ENCODE measurements at places on chromosomes 5 and 9. TPM values are rescaled to one million over a fixed set of nuclear protein-coding genes. Genes with fewer than 3 reads are reported as not detected.

Gene FBXW5
- total RNA-seq = 126 TPM

Gene FABP6
- not detected for total RNA-seq

DNA sequence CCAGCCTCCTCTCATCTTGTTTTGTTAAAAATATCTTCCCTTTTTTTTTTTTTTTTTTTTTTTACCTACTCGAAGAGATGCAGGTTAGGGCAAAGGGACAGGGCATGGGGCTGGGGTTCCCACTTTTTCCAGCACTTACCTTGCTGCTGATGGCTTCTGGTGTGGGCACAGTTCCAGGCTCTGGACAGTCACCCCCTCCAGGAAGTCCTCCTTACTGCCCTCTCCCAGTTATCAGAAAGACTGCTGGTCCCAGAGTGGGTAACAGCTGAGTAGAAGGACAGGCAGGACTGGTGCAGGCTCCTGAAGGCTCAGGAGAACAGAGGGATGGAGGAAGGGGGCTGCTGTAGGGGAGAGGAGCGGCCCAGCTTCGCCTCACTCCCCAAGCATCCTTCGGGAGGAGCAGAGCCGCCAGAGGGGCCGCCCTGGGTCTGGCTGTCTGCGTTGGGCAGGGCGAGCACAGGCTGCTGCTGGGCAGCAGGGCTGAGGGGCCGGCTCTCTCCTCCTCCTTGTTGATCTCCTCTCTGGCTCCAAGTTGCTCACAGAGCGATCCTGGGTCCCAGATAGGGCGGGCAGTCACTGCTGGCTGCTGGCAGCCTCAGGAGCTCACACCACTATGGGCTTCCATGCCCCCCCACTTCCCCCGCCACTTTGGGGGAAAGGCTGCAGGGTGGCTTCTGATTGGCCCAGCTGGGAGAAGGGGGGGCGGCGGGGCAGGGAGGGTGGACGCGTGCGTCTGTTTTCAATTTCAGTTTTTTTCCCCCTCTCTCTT is at the start of gene PDGFRB:
TSS of gene PDGFRB (minus strand) at position 588 of the 769 bp plus-strand sequence. CDS start 18,798 bp downstream, outside the sequence.
- peak; percentile 82 for DNase-seq

DNA sequence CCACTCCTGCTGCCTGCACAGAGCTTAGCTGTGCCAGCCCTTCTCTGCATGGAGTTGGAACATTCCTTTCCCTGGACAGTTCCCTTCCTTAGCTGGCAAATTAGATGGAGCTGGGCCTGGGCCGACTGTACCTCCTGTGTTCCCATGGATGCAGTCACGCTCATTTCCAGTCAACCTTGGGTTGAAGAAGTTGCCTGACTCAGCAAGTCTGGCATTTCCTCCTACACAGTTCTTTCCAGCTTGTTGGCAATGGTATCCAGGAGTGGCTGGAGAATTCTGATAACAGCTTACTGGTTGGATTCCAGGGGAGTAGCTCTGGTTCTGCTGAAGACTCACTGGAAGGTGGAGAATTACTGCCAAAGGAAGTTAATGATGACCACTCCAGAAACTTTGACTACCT is 9.2 kb upstream of the TAF1L start:
- DNase-seq = no peak

DNA sequence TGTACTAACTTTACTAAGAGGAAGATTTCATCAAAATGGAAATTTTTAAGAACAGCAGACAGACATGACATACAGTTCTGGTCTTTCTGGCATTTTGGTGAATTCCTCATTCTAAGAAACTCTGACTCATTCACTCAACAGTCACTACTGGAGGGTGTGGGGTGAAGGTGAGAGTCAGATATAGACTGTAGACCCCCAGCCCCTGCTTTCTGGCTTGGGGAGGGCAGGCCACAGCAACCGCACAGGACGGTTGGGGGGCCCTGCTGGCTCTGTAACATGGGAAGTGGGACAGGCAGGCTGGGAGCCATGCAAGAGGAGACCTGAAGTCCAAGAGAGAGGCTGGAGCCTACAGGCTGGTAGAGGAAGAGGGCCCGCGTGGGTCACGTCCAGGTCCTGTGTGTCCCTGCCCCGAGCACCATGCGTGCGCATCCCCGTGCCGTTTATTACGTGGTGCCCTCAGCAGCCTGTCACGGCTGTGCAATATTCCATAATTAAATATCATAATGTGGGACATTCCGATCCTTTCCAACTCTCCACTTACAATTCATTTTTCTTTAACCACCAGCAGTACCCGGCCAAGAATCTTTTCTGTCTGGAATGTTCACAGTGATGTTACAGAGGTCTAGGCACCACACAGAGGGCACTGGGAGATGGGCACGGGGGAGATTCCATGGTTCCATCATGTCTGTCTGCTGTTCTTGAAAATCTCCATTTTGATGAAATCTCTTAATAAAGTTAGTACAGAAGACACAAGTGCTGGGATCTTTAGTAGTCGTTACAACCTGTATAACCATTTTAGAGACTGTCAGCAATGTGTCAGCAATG is 75.5 kb downstream of the SEMA4D start:
- no peak for DNase-seq

Gene MCIDAS
- not detected for total RNA-seq

DNA sequence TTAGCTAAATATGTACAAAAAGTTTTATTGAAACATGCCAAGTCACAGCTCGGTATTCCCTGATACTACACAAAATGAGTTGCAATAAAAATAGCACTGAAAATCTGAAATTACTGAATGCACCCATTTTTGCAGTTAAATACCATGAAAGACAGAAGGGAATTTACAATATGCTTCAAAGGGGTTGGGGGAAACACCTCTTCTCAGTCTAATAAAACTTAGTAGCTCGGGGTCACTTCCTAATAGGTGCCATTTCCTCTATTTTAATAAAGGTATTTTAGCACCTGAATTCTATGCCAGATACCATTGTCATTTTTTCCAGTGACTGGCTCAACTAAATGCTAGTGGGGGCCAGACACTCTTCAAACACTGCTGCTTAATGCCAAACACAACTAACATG is 204.1 kb upstream of the MEF2C start:
- no peak for DNase-seq

GRCh38 chr5:10621832-10622231 is 58.0 kb downstream of the ANKRD33B start:
- DNase-seq = no peak

Gene IL13
- not detected for total RNA-seq

GRCh38 chr5:107671742-107672210 is 1.0 kb upstream of the EFNA5 start:
- peak; percentile 31 for DNase-seq

Gene RASEF
- not detected for total RNA-seq

Gene OR1N1
- total RNA-seq = not detected

DNA sequence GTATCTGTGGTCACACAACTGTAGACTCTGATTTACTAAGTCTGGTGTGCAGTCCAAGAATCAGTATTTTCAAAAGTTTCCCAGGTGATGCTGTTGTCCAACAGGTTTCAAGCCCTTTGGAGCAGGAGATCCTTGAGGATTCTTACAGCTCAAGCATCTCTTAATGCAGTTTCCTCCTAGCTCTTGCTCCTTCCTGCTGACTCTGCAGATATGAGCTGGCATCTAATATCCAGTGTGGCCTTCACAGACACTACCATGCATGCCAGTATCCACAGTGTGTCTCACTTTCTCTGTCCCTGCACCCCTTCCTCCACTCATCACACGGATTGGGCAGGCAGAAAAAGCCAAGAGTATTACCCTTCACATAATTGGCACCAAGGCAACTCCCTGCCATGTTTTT is 182.2 kb upstream of the TNC start:
- no peak for DNase-seq

Gene CPLANE1
- 31.0 TPM for total RNA-seq

GRCh38 chr9:83235526-83235925 is 172.6 kb upstream of the RASEF start:
- no peak for DNase-seq

Gene CXCL14
- 1,054 TPM for total RNA-seq

Gene SETX
- total RNA-seq = 80.3 TPM

- no peak for DNase-seq
These were observed 42.7 kb upstream of the LIFR start for GRCh38 chr5:38598994-38599617.

Gene LECT2
- total RNA-seq = not detected

GRCh38 chr5:176188506-176189193 is 49.6 kb upstream of the SIMC1 start:
- DNase-seq = no peak

- no peak for DNase-seq
These were observed 92.2 kb upstream of the ADAMTS2 start for GRCh38 chr5:179437341-179438001.

Gene FGF18
- 0.16 TPM for total RNA-seq

DNA sequence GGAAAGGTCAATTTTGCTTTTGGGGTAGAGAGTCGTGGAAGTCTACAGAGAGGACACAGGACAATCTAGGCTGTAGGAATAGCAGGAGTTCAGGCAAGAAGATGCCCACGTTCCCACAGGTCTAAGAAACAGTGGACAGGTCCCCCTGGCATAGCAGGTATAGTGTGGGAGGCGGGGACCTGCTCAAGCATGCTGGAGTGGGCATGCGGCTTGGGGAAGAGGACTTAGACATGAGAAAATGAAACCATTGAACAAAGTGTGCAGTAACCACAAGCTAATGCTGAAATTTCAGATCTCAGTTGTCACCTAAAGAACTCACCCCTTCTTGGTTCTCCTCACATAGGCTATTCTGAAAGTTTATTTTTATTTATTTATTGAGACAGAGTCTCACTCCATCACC is 142.8 kb upstream of the EFNA5 start:
- DNase-seq = no peak

GRCh38 chr5:95631991-95632675 is 12.2 kb downstream of the GPR150 start:
- DNase-seq = no peak

DNA sequence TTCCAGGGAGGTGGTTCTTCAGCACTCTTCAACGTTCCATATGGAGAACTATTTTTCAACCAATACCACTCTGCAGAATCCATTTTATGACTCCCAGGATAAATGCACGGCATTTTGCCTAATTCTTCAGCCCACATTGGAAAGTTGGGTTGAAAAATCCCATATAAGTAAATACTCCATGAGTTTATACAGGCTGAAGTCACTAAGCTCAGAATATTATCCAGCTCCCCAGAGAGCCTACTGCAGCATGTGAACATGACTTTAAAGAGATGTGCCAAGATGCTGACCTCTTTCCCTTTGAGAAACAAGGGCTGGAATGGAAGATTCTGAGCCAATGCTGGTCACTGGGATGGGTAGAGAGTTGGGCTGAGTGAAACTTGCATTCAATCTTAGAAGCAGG is 111.9 kb upstream of the SLIT3 start:
- no peak for DNase-seq

DNA sequence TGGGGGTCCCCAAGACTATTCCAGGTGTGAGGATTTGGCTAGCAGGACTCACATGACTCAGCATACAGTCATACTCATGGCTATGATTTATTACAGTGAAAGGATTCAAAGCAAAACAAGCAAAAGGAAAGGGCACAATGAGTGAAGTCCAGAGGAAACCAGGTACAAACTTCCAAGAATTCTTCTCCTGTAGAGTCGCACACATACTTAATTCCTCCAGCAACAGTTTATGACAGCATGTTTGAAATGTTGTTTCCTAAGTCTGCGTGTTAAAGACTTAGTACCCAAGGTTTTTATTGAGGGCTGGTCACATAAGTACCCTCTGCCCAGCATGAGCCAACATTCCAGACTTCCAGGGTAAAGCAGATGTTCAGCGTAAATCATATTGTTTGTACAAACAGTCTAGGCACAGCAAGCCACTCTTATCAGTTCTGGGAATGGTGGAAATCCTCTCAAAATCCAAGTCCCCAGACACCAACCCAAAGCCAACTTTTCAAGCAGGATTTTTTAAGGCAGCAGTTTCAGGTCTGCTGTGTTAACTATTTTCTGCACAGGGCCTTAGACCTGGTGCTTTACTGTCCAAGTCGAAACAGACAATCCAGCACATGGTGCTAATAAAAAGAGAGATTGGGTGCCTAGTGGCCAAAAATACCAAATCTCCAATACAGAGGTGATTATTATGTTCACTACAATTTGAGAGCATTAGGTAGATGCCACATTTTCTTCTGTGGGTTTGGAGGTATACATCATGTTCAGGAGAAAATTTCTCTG is 18.6 kb upstream of the RICTOR start:
- no peak for DNase-seq

GRCh38 chr5:142110046-142110531 is 1.5 kb downstream of the NDFIP1 start:
- no peak for DNase-seq

- DNase-seq = peak; percentile 23
These were observed 256.3 kb downstream of the SMARCA2 start for GRCh38 chr9:2271426-2271825.

DNA sequence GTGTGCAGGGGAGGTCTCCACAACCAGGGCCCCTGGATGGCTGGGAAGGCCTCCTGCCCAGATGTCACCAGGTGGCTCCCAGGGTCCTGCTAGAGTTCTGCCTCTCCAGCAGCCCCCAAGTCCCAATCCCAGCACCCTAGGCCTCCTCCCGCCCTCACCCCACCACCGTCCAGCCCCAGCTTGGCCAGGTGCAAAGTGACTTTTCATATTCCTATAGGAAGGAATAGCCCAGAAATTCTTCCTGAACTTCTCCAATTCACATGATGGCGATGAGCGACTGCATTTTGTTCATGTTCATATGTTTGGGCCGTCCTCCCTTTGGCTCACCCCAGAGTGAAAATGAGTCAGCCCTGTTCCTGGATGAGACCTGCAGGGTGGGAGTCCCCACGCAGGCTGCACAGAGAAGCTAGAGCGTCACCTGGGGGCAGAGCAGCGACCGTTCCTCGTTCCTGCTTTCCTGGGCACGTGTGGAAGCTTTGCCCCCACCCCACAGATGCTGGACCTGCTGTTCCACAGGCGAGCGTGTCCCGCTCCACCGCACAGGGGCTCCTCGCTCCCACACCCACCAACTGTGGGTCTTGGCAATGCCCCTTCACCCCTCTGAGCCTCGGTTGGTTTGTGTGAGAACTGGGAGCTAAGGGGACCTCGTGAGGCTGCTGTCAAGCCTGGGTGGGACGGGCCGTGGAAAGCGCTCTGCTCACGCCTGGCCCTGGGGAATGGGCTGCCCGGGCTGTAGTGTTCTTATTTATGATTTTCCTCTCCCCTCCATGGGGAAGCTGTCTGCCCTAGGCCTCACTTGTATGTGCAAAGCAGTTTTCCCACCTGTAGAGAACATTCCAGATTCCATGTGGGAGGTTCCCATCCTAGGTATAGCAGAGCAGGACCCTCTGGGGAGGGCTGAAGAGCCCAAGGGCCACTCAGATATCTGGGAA is 6.9 kb downstream of the MRPS2 start:
- peak; percentile 44 for DNase-seq

- DNase-seq = no peak
These were observed 23.8 kb downstream of the MRPS27 start for GRCh38 chr5:72296256-72296655.

Measured in breast epithelium (tissue), 4 donors.